ENCODE measurements at places on chromosomes 5 and 9.
A peak's percentile ranks its signal among the peaks of the same experiment; 100 is the strongest.

DNA sequence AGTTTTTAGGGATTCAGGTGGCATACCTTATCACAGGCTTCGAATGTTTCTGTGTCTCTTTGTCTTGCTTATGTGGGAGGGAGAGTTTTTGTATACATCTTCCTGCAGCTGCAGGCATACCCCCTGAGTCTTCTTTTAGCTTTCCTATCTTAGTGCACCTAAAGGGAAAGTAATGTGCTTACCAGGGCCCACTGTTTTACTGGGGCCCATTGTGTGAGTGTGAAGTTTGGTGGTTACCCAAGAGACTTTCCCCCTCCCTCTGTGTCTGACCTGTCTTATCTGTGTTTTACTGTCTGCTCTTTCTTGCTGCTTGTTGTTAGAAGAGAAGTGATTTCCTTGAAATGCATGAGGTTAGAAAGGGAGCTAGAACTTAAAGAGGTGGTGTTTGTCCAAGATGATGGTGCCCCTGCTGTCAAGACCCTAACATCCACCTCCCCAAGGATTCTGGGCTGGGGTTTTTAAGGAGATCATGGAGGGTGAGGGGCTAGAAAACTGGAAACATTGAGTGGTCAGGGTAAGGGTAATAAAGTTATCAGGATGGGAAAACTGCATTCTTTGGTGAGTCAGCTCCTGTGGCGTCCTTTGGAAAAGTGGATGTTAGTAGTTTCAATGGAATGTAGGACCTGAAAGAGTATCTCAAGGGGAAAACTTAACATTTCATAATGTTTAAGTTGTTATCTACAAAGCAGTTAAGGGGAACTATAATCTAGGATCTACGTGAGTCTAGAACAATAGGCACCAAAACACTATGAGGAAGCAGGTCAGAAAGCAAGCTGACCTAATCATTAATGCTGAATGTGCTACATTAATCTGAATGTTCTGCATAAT, 583.5 kb upstream of the TUSC1 start:
- DNase-seq, result peak; percentile 54

GRCh38 chr9:92641092-92641809, 28.7 kb downstream of the IPPK start:
- no peak for DNase-seq

DNA sequence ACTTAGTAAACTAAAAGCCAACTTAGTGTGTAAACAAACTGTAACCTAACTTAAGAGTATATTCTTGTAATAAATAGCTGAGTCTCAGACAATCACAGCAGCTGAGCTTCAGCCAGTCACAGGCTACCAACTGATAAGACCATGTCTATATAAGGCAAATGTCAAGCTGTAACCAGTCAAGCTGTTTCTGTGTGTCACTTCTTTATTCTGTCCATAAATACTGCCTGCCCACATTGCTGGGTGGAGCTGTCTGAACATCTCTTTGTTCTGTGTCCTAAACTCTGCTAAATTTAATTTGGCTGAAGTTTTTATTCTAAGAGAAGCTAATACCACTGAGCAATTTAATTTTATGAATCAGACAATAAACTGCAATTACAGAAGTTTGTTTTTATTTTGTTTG, 412.1 kb upstream of the CDH10 start:
- no peak for DNase-seq

GRCh38 chr5:134026521-134027287, 21.9 kb upstream of the VDAC1 start:
- peak; percentile 49 for DNase-seq

Measured in GM03348 (cell line).